Cardiac septum (tissue), 1 donor: ENCODE measurements at places on chromosomes 2 and 18. TPM values are rescaled to one million over a fixed set of nuclear protein-coding genes. Genes with fewer than 3 reads are reported as not detected.

DNA sequence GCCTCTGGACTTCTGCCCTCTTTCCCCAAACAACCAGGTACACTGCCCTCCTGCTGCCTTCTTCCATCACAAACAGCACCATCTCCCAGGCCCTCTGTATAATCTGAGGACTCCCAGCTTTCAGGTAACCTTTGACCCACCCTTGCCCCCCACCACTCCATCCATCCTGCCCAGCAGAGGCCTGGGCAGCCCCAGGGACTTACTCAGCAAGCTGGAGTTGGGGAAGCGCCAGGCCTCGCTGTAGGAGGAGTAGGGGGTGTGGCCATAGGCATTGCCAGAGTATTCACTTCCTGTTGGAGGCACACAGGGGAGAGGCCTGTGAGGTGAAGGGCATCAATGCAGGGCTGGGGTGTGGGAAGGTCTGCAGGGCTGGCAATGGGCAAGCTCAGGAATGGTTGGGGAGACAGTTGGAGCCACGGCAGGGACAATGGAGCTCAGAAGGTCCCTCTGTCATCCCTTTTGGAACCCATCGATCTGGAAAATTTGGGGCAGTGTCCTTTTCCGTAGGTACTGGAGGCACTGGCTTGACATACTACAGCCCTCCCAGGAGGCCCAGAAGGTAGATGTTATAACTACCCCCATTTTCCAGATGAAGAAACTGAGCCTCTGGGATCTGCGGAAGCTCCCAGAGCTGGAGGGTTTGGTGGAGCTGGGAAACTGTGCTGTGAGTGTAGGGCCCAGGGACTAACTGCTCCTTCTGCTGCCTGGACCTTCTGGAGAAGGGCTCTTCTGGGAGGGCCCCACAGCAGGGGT lies 46.3 kb downstream of the PSD4 start:
- no peak for DNase-seq

DNA sequence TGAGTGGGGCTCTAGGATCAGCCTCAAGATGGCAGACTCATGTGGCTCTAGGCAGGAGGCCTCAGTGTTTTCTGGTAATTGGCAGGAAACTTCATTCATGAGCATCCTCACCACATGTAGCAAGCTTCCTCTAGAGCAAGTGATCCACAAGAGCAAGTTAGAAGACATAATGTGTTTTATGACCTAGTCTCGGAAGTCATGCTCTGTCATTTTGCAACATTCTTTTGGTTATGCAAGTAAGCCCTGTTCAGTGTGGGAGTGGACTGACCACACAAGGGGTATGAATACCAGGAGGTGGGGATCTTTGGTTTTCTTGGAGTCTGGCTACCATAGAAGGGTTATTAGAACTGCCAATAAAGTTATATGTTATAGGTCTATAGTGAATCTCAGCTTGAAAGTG lies 66.8 kb upstream of the STK39 start:
- no peak for DNase-seq

Gene CLEC4F
- 0.13 TPM for total RNA-seq

Gene TCF23
- not detected for total RNA-seq
